ENCODE measurements at places on chromosomes 16 and 17. TPM values are rescaled to one million over a fixed set of nuclear protein-coding genes. Genes with fewer than 3 reads are reported as not detected.
A peak's percentile ranks its signal among the peaks of the same experiment; 100 is the strongest.

GRCh38 chr17:10683853-10684252 lies 13.5 kb downstream of the SCO1 start:
- no peak for DNase-seq
- no peaks in the 10 kb centered on the region for H3K27me3 ChIP-seq
- H3K4me3 ChIP-seq, result no peak overlapping the region
- peaks cover 3% of the 10 kb centered on the region for H3K4me1 ChIP-seq

- peaks cover 11% of the 10 kb centered on the region for H3K4me1 ChIP-seq
- no peak for DNase-seq
- H3K27me3 ChIP-seq, result no peaks in the 10 kb centered on the region
- H3K27ac ChIP-seq, result peak overlapping the region; percentile 92
Measured at GRCh38 chr16:81695321-81696165, 83.5 kb upstream of the PLCG2 start.

DNA sequence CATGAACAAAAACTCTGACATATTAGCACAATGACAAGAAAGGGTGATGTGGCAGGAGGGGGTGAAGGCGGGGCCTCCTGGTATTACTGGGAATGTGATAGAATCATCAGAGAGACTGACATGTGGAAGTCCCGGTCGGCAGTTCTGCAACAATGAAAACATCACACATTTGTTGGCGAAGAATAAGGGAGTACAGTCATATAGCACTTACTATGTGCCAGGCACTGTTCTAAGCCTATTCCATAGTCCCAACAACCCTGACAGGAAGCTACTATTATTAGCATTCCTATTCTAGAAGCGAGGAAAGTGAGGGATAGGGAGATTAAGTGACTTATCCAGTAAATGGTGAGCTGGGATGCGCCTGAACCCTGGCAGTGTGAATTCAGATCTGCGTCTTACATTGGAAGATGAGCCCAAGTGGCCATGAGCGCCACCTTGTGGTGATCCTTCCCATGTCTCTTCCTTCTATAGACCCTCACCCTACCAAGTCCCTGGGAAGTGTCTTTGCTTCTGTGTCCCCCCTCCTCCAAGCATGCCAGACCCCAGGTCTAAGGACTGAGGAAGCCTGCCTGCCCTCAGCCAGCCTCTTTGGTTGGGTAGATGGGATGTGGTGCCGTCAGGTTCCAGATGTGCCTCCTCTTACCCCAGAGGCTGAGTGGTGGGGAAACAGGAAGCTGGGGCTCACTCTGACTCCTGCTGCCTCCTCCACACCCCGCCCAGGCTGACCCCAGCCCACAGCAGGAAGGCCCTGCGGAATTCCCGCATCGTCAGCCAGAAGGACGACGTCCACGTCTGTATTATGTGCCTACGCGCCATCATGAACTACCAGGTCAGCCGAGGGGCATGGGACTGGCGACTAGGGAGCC lies 14.0 kb downstream of the FMNL1 start:
- H3K4me1 ChIP-seq, result peaks cover 54% of the 10 kb centered on the region
- peak; percentile 64 for DNase-seq
- no peaks in the 10 kb centered on the region for H3K27me3 ChIP-seq
- H3K27ac ChIP-seq, result peak overlapping the region; percentile 100
- H3K4me3 ChIP-seq, result no peak overlapping the region
- peaks cover 12% of the 10 kb centered on the region for H3K36me3 ChIP-seq

DNA sequence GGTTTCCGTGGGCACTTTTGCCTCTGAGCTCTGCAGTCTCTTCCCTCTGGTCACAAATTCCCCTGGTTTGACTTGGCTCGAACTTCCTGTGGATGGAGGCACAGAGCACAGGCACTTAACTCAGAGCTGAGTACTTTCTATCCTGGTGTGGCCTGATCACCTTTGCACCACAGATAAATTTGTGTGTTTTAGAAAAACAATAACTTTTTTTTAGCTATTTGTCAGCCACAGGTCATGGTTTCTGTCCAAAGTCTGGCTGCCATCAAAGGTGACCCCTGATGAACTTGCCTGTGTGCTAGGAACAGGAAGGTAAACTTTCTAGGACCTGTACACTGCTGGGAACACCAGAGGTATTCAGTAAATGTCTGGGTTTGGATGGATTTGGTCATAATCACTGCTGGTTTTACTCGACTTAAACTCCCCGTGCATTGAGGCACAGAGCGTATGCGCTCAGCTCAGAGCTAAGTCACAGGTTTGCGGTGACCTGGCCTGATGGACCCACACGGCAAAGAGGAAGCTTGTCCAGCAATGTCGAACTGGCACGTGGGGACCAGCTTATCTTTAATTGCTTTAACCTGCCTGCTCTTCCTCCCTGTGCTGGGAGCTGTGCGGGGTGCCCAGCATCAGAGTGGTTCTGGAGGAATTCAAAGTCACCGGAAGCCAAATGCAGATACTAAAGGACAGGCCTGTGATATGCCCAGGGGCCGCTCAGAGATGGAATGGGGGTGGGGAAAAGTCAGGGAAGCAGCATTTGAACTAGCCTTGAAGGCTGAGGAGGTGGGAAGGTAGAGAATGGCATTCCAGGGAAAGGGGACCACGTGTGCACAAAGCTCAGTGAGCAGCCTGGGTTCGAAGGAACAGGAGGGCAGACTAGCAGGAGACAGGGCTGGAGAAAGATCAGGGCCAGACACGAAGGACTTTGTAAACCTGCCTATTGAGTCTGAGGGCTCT lies 12.9 kb downstream of the SLC13A5 start:
- H3K27ac ChIP-seq, result no peak overlapping the region
- peak overlapping the region; percentile 15 for H3K4me3 ChIP-seq
- no peaks in the 10 kb centered on the region for H3K36me3 ChIP-seq

- H3K27ac ChIP-seq, result no peak overlapping the region
- no peak overlapping the region for H3K4me3 ChIP-seq
- no peak for DNase-seq
- no peaks in the 10 kb centered on the region for H3K36me3 ChIP-seq
- no peaks in the 10 kb centered on the region for H3K4me1 ChIP-seq
Measured at GRCh38 chr17:12348476-12348875, 317.2 kb upstream of the MYOCD start.

- H3K36me3 ChIP-seq, result peaks cover 6% of the 10 kb centered on the region
- DNase-seq, result no peak
- no peak overlapping the region for H3K4me3 ChIP-seq
- peaks cover 61% of the 10 kb centered on the region for H3K27me3 ChIP-seq
- no peak overlapping the region for H3K27ac ChIP-seq
Measured at GRCh38 chr16:67425580-67425979, 5.3 kb upstream of the HSD11B2 start.

DNA sequence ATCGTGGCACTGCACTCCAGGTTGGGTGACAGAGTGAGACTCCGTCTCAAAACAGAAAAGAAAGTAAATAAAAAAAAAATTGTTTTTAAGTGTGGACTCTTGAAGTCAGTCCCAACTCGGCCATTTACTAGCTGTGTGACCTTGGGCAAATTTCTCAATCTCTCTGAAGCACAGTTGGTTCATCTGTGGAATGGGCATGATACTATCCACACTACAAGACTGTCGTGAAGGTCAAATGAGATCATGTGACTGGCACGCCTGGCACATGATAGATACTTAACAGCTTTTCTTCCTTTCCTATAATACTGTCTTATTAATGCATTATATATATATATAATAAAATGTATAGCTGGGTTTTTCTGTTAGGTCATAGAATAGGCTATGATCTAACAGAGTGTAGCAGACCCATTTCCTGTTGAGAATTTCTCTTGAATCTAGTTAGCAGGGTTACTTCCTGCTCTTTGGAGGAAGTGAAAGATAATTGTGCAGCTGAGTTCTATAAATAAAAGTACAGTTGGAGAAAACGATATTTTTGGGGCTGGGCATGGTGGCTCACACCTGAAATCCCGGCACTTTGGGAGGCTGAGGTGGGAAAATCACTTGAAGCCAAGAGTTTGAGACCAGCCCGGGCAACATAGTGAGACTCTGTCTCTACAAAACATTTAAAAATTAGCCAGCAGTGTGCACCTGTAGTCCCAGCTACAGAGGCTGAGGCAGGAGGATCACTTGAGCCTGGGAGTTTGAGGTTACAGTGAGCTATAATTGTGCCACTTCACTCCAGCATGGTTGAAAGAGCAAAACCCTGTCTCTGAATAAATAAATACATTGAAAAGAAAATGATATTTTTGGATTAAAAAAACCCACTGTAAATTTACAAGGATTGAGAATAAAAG lies 7.3 kb downstream of the MILR1 start:
- no peaks in the 10 kb centered on the region for H3K36me3 ChIP-seq
- peaks cover 15% of the 10 kb centered on the region for H3K4me1 ChIP-seq
- peak overlapping the region; percentile 74 for H3K27ac ChIP-seq
- no peaks in the 10 kb centered on the region for H3K27me3 ChIP-seq

GRCh38 chr17:78496311-78496710 lies 80.9 kb downstream of the DNAH17 start:
- H3K4me3 ChIP-seq, result no peak overlapping the region
- no peaks in the 10 kb centered on the region for H3K27me3 ChIP-seq
- no peak overlapping the region for H3K27ac ChIP-seq
- DNase-seq, result no peak

Gene NRN1L
- total RNA-seq, result 2.5 TPM

Gene FBXW10B
- 0.78 TPM for total RNA-seq

Gene ATP2A1
- total RNA-seq, result 0.75 TPM

Gene MT3
- total RNA-seq, result not detected
